ENCODE measurements at places on chromosomes 12 and 14.

DNA sequence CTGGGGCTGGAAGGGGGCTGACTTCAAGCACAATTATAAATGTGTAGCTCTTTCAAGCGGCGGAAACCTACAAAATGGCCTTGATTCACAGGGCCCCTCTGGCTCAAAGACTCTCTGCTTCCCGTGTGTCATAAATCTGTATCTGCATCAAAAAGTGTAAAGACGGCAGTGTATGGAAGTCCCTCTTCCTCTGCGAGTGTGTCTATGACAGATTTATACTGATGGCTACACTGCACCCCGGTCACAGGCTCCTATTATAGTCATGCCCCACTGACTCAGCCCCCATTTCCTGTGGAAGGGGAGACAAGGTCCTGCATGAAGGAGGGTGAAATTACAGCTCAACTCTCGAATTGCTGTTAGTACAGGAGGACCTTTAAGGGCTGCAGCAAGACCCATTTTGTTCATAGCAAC is 68.6 kb downstream of the HMGA2 start:
- no peak for DNase-seq

- DNase-seq = no peak
Observed at GRCh38 chr12:105322070-105322469, 8.4 kb upstream of the C12orf75 start.

DNA sequence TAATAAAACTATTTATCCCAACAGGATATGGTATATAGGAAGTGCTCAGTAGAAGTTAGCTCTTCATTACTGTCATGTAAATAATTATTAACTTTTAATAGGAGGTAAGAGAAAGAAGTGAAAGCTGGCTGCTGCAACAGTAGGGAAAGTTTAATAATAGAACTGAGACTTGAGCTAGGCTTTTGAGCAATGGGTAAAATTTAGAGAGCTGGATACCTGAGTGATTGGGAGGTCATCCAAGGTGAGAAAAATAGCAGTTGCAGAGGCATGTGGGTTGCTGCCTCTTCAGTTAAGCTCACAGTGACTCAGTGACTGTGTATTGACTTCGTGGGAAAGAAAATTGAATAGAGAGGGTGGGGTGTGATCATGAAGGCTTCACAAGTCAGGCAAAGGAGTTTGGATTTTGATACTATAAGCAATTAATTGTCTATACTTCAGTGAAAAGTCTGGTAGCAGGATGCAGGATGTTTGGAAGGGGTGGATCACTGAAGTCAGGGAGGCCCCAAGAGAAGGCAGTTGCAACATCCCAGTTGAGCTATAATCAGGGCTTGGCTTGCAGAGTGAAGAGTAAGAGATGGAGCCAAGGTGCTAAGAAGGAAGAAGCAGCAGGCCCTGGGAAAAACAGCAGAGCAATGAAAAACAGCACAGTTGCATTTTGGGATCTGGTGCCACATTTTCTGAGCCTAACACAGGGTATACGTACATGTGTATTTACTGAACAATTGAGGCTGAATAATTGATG is 172.0 kb upstream of the FRMD6 start:
- no peak for DNase-seq

- DNase-seq = no peak
Observed at GRCh38 chr12:25242981-25243679, 7.6 kb downstream of the KRAS start.

DNA sequence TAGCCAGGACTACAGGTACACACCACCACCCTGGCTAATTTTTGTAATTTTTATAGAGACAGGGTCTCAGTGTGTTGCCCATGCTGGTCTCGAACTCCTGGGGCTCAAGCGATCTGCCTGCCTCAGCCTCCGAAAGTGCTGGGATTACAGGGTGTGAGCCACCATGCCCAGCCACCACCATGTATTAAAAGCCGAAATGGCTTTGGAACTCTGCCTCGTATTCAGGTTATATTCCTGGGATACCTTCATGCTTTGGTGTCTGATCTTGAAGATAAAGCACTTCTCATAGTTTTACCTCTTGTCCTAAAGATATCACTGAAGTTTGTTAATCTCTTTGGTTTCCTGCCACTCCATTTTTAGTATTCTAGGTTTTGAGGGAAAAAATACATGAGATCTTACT is 47.2 kb downstream of the MYO1H start:
- DNase-seq = no peak

GRCh38 chr14:20873370-20874177 is 17.6 kb upstream of the RNASE3 start:
- DNase-seq = peak; percentile 76

DNA sequence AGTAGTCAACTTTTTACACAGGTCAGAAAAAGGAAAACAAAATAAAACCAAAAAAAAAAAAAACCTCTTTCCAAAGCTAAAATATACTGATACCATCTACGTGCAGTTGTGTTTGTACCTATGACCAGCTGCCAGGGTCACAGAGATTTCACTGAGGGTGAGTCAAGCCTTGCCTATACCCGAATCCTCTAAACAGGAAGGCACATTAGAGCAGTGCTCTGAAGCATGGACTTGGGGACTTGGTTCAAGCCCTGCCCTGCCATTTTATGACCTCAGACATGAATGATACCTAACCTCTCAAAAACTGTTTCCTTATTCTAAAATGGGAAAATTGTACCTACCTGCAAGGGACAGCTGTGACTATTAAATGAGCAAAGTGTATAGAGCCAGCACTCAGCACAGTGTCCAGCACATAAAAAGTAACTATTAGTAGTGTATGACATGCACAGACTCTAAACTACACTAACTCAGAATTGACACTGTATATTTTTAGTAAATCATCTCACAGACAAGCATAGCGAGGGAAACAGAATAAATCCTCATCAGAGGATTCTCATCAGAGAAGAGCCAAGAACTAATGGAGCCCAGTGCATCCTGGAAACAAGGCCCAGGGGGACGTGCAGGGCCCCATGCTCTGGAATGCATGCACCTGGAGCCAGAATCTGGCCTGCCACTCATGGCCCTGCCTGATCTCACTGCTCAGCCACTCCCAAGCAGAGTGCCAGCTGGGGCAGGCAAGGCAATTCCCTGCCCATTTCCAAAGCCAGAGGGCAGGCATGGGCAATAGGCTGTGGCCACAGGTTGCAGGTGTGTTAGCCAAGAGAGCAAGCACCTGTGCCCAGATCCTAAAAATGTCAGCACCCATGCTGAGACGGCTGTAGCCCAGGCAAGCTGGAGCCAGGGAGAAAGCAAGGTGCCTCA is 57.0 kb downstream of the NT5DC3 start:
- no peak for DNase-seq

- no peak for DNase-seq
Observed at GRCh38 chr12:114917307-114917706, 233.3 kb upstream of the TBX3 start.

DNA sequence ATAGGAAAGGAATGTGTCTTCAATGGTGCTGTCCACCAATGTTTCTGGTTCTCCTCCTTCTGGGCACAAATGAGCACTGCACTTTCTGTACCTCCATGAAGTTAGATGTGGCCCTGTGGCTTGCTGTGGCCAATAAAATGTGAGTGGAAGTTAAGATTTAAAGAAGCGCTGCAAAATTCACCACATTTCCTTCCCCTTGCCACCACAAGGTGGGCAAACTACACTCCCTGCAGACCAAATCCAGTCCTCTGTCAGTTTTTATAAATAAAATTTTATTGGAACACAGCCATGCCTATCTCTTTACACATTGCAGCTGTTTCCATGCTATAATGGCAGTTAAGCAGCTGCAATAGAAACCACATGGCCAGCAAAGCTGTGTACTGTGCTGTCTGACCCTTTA is 141.4 kb upstream of the TMPO start:
- DNase-seq = no peak

DNA sequence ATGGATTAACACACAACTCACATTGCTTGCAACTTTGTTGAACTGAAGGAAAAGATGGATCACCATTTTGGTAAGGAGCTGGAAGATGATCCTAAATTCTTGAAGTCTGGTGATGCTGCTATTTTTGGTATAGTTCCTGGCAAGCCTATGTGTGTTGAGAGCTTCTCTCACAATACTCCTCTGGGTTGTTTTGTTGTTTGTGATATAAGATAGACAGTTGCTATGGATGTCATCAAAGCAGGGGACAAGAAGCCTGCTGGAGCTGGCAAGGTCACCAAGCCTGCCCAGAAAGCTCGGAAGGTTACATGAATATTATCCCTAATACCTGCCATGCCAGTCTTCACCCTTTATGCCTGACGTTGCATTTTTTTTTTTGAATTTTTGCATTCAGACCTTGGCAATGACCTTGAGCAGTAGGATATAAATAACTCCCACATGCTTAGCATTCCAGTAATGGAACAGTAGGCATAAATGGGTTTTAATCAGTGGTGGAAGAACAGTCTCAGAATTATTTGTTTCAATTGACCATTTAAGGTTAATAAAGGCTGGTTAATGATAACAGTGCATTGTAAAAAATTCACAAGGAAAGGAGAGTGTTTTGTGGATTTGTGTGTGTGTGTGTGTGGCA is 129.0 kb upstream of the SEL1L start:
- DNase-seq = no peak

DNA sequence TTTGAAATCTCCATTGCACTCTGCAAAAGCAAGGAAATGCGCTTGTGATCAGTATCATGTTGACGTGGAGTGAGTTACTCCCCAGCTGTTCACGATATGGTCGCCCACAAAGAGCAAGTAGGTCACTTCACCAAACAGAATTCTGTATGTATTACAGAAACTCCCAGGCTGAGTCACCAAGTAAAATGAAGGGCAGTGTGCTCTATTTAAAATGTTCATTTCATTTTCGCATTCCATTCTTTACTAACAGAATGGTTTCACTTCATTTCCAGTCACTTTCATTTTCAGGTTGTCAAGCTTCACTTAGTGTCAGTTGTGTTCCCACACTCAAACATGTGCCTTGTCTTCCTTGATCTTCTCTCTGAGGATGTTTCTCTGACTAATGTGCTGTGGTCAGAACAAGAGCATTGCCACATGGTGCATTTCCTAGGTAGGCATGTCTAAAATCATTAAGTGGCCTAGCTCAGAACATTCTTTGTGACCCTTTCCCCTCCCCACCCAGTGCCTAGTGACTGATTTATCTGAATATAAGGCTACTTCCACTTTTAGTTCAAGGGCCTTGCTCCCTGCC is 391.2 kb downstream of the RAD51B start:
- DNase-seq = no peak

- DNase-seq = no peak
Observed at GRCh38 chr12:112353393-112353792, 28.8 kb downstream of the HECTD4 start.

GRCh38 chr12:106031761-106032622 is 106.8 kb downstream of the NUAK1 start:
- no peak for DNase-seq

DNA sequence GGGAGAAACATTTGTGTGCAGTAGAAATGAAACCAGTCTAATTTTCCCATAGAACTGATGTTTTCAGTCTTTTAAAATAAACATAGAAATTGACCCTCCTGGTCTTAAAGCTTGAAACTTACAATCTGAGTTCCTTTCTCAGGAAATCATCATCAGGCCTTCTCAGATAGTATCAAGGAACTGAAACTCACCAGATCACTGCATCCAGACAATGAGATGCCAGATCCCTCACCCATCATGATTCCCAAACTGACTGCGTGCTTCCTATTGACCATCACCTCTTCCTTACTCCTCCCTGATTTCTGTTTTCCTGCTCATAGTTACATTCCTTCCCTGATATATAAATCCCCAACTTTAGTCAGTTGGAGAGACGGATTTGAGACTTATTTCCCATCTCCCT is 195.0 kb upstream of the AMIGO2 start:
- no peak for DNase-seq

DNA sequence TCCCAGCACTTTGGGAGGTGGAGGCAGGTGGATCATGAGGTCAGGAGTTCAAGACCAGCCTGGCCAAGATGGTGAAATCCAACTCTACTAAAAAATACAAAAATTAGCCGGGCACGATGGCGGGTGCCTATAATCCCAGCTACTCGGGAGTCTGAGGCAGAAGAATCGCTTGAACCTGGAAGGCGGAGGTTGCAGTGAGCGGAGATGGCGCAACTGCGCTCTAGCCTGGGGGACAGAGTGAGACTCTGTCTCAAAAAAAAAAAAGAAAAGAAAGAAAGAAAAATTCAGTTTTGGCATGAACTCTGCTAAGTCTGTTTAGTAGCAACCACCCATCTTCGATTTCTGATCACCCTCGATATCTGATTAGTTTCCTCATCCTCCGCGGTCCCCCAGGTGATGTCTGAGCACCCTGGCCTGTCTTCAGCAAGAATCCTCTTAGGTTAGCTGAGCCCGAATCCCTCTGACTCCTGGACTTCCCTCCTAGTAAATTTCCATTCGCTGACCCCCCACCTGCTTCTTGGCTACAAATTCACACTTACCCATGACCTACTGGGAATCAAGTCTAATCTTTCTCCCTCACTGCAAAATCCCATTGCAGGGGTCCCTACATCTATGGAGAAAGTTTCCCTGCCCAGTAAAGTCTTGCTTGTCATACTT is 879 bp upstream of the HSPB8 start:
- DNase-seq = no peak

DNA sequence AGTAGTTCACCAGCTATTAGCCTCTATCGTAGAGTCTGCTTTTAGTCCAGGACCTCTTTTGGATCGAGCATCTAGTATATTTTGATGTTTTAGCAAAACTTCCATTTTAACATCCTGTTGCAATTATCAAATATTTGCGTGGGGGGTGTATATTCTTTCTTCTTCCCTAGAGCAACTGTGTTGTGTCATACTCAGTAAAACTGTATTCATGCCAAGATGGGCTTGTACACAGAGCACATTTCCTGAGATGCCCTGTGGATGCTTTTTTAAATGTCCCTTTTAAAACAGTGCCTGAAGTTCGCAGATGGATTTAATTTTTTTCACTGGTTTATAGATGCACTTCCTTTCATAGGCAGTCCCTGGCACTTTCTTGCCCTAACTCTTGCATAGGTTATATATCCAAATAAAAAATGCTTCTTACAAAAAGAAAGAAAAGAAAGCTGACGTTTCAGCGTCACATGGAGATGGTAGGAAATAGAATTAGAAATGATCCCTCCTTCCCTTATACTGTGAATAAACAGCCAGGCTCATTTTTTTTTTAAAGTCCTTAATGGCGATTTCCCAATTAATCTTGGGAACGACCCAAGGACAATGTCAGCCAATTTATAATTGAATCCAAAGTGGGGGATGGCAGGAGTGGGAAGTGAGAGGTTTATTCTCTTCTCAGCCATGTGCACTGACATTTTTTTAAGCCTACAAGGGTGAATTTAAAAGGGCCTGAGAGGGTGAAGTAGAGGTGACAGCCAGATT is 247.0 kb downstream of the SLC41A2 start:
- no peak for DNase-seq

GRCh38 chr12:120490833-120491512 is 4.9 kb upstream of the DYNLL1 start:
- no peak for DNase-seq

- no peak for DNase-seq
Observed at GRCh38 chr14:75315144-75315543, 36.5 kb downstream of the FOS start.

GRCh38 chr12:84911271-84912197 is 1.1 kb downstream of the SLC6A15 start:
- DNase-seq = peak; percentile 87

DNA sequence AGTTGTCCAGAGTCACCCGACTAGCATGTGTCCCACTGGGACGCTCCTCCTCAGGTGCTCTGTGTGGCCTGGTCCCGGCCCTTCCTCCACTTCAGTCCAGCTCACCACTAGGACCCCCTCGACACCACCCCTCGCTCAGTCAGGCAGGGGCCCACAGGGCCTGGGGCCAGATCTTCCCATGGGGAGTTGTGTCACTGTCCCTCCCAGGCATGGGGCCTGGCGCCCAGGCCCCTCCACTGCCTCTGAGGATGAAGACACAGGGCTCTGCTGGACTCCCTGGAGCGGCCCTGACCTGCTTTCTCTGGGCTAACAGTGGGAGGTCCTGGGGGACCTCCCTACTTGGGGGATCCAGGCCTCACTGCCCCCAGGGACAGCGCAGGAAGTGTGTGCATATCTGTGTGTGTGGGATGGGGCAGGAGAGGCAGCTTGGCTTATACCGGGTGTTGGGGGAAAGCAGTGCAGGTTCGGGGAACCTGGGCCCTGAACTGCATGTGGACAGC is 43.8 kb downstream of the KRT80 start:
- no peak for DNase-seq

Data from D341Med (cell line).